ENCODE measurements at places on chromosomes 4 and X.

DNA sequence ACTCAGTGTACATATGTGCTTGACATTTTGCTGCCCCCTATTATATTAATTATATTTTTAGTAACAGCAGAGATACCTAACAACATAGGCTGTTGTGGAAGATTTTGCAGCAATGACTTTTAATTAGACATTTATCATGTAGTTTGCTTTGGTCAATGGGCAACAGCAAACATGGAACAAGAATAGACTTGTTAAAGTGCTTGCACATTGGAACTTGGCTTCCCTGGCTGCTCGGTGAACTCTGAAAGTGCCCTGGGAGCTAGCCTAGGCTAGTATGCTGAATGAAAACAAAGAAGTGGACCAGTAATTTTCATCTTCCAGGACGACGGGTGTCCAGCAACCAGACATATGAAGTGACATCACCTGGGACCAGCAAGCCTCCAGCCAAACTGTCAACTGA, 1157.1 kb downstream of the ARAP2 start:
- no peak for DNase-seq

DNA sequence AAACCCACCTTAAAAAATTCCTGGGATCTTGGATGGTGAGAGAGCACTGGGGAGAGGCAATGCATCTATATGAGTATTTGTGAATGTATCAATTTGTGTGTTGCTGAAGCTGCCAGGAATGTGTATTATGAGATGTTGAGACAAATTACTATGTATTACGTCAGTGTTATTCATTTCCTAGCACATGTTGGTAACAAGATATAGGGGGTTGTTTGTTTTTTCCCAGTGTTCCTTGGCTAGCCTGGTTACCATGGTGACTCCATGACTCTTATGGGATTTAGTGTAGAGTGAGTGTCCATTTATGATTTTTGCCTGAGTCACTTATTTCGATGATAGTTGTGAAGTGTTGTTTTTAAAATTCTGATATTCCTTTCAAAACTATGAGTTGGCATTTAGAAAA, 65.6 kb downstream of the RAB40A start:
- no peak for DNase-seq

DNA sequence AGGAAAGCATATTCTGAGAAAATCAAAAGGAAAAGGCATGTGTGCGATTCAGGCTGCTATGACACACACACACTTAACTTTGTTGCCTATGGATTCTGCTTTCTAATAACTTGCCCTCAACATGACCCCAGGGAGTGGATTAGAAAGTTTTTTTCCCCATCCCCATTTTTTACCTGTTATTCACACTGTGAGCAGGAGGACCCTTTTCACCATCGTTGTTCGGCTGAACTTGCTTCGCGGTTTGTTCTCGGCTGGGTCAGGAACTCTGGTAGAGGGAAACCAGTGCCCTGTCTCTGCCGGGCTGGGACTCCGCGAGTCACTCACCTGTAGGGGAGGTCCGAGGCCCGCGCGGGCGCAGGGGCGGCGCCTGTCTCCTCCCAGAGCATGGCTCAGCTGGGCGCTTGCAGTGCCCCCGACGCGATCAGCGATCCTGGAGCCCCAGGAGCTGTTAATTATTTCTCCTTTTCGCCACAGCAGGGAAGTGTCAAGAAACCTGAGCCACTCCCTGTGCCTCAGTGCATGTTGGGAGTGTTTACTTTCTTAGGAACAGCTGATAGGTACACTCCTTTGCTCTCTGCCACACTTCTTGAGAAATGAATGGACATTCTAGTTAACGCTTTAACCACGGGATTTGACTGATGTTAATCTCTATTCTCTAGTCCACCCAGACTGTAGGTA, at the start of gene RASSF6:
Gene RASSF6, minus strand, starts transcription at position 322 of the 678 bp plus-strand sequence. CDS start 8,641 bp downstream, outside the sequence.
- no peak for DNase-seq

DNA sequence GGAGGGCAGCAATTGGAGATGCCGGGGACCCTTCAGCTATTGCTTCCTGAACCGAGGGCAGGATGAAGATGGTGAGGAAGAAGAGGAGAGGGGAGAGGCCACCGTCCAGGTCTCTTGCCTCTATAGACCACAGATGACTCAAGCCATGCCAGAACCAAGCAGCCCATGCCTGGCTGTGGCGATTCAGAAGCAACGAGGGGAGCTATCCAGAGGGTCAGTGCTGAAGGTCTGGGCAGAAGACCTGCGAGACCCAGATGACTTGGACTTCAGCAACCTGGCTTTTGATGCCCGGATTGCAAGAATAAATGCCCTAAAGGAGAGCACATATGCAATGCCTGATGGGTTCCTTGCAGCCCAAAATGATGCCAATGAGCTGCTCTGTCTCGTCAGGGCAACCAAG, 70.2 kb upstream of the PRPS2 start:
- no peak for DNase-seq

DNA sequence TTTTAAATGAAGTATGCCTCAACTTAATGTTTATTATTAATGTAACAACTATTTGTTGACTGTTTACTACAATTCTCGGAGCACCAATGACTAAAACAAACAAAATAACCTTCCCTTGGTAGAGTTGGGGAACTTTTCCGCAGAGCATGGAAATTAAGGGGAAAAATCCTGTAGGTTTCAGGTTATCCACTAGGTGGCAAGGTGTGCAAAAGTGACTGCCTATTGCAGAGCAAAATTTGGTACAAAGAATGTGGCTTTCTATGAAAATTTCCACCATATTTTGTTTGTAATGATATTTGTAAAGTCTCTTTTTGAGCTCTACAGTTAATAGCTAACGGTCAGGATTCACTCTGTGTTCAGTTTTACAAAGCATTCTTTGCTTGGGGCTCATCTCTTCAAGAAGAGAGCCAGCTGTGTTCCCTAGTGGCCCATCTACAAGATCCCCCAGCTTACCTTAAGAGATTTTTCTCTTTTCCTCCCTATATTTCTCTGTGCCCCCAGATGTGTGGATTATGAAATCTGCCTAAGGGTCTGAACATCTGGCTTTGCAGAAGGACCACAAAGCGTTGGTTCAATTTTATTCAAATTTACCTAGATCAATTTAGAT, 61.1 kb downstream of the FBXO8 start:
- no peak for DNase-seq

GRCh38 chr4:79273915-79274314, 51.9 kb downstream of the NAA11 start:
- no peak for DNase-seq

DNA sequence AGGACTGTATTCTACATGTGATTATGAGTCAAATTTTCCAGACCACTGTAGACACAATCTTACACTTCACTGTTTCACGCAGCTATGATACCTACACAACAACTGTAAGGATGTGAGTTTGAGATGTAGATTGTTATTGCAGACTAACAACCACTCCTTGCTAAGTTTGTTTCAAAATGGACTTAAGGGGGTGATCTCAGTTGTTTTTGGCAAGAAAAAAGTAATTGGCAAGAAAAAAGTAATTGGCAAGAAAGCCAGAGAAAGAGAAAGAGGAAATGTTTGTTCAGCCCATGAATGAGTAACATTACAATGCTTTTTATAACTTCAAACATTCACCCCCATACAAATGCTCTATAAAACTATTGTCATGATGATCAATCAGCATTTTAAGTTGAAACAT, 466.4 kb downstream of the DMD start:
- no peak for DNase-seq

DNA sequence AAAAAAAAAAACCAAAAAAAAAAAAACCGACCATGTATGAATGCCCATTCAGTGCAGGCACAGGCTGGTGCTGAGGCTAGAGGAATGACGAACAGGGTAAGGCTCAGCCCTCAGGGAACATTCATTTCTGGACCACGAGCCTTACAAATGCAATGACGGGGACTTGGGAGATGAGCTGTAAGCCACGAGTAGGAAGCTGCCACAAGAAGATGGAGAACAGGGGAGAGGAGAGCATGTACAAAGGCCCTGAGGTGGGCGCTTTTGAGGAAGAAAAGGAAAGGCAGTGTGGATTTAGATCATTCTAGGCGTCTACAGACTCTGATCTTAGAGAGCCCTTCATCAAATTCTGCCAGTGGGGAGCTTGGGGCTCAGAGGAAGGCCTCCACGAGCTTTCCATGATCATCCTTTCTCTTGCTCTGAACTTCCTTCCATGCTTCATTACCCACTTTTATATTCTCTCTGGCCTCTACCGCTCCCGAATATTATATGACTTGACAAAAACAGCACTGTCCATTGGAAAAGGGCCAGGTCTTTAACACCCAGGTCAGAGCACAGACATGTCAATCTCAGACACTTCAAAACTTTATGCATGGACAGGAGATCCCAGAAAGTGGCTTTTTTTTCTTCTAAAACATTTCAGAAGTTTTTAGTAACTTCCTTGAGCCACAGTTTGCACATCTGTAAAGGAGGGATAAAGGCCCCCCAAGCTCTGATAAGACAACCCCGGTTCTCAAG, 3.3 kb upstream of the ZNF518B start:
- DNase-seq, result no peak

GRCh38 chr4:7472442-7473013, 37.8 kb upstream of the PSAPL1 start:
- DNase-seq, result no peak

- no peak for DNase-seq
Measured at GRCh38 chr4:71406459-71406963, 67.7 kb downstream of the SLC4A4 start.

DNA sequence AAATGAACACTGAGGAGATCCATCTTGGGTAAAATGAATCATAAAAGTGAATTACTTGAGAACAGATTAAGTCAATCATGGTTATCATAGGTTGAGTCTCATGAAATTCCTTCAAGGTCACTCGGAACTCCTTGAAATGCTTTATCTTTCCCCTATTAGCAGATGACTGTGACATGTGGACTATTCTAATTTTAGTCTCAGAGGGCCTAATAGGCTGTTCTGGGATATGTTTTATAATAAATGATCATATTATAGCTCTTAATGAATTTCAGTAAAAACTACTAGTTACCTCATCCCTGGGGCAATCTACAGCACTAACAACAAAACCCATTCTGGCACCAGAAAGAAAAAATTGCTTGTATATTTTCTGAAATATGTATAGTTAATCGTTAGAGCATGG, 44.7 kb downstream of the SPATA4 start:
- DNase-seq, result no peak

DNA sequence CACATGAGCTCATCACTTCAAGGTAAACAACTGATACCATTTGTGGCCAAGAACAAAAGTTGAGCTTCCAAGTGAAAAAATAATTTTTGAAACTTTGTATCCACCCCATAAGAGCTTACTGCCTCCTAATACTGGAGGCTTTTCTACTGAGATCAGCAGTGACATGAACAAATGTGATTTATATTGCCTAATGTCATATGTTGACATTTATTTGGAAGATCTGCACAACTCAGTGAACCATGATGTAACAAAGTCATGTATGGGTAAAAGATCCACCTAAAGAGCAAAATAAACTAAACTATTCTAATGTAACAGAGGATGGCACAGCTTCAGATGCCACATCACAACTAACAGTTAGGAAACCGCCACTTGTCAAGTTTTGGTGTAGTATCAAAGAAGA, 65.8 kb downstream of the AFAP1 start:
- no peak for DNase-seq

DNA sequence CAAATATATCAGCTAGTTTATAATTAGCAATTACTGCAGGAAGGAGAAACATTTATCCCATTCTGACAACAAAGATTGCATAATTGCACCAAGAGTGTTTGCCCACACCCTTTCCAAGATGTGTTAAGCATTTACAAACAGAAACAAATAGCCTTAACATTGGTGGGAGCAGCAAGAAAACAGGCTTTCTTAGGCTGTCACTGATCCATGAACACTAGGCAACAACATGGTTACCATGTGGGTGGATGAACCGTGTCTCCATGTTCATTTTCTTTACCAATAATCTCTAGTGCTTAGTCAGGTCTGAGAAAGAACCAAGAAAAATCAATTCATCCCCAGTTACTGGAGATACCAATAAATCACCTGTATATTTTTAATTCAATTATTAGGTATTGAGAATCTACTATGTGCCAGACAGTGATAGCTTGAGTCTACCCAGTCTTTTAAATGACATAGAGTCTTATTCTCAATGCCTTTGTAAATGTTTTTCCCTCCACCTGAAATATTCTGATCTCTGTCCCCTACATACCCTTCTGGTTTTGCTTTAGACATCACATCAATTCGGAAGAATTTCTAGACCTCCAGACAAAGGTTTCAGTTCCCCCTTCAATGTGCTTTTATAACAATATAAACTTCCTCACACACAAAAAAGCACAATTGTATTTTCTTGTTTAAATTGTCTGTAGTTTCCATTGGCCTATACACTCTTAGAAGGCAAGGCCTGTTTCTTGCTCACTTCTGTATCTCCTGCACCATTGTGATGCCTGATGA, 286.6 kb downstream of the PPP1R2C start:
- no peak for DNase-seq

DNA sequence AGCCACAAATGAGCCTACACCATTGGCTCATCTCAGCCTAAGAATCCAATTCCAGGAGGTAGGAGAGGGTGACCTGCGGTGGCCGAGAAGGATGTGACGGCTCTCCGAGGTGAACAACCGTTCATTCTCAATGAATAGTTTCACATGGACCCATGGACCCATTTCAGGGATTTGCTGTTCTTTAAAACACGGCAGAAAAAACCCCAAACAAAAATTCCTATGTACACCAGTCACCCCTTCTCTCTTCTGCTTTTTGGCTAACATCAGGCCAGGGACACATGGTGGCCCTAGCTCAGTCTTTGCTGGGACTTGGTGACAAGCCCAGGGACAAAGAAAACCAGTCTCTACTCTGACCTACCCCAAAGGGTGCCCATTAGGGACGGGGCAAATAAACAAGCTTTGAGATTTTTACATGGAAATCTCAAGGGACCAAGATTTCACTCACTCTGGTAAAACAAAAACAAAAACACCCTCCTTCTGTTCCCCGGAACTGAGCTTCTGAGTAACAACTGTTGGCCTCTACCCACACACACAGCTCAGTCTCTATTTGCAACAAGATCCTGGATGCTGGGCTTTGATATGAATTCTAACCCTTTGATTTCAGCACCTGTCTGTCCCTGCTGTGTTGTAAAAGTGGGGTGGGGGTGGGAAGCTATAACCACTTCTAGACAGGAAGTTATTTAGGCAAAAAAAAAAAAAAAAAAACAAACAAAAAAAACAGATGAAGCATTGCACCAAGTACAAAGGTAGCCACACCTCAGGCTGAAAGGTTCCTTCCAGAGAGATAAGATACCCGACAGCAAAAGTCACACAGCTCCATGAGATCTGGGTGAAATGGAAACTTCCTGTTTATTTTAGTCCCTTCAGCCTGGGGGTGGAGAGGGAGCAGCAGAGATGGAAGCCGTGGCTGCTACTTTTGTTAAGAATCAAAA, 49.0 kb downstream of the DDX3X start:
- DNase-seq, result no peak

GRCh38 chr4:98496152-98496845, 162.1 kb downstream of the TSPAN5 start:
- DNase-seq, result no peak

GRCh38 chrX:147736045-147736444, 175.7 kb upstream of the FMR1 start:
- DNase-seq, result no peak

- DNase-seq, result no peak
Measured at GRCh38 chrX:140092121-140092520, 126.8 kb upstream of the CXorf66 start.

DNA sequence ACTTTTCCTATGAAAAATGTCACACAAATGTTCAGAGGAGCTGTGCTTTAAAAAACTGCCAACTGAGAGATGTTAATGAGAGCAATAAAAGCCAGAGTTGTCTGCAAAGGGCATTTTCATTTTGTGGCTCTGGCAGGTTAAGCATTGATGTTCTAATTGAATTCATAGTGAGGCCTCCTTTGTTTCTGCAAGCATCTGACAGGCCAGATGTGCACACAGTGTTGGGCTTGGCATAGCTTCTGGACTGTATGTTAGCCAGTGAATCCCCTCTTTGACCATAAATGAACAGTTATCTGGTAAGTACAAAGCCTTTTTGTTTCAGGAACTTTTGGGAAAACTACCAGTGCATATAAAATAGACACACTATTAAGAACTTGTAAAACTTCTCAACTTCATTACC, 81.9 kb downstream of the JADE3 start:
- DNase-seq, result no peak

Data from esophagus squamous epithelium (tissue), 5 donors.